ENCODE measurements at places on chromosomes 16 and 17. TPM values are rescaled to one million over a fixed set of nuclear protein-coding genes. Genes with fewer than 3 reads are reported as not detected.

GRCh38 chr16:53061256-53061655, 6.5 kb downstream of the CHD9 start:
- H3K36me3 ChIP-seq, result no peaks in the 10 kb centered on the region
- DNase-seq, result no peak
- H3K27ac ChIP-seq, result peak overlapping the region; percentile 5
- H3K27me3 ChIP-seq, result no peaks in the 10 kb centered on the region
- H3K4me3 ChIP-seq, result peak overlapping the region; percentile 39

DNA sequence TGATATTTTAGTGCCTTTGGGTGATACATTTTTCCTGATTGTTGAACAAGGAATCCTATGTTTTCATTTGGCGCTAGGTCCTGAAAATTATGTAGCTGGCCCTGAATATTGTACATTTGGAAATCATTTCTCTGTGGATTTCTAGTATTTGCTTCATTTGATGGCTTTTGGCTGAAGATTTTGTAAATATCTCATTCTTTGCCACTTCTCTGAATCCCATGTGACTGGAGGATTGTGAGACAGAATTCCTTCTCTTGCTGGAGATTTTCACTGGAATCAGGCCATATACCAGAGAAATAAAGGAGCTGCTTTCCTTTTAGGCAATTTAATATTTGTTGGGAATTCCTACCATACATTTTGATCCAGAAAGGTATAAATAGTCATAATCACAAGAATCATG, 8.6 kb downstream of the KRT28 start:
- H3K27me3 ChIP-seq, result peaks cover 28% of the 10 kb centered on the region
- no peak overlapping the region for H3K27ac ChIP-seq
- H3K4me1 ChIP-seq, result peaks cover 2% of the 10 kb centered on the region

GRCh38 chr17:76199469-76199868, 40.8 kb downstream of the RNF157 start:
- H3K27ac ChIP-seq, result peak overlapping the region; percentile 86
- H3K36me3 ChIP-seq, result peaks cover 66% of the 10 kb centered on the region
- H3K27me3 ChIP-seq, result no peaks in the 10 kb centered on the region

GRCh38 chr17:32757963-32758362, 119.0 kb downstream of the MYO1D start:
- no peaks in the 10 kb centered on the region for H3K36me3 ChIP-seq
- H3K4me1 ChIP-seq, result peaks cover 9% of the 10 kb centered on the region
- H3K27ac ChIP-seq, result no peak overlapping the region
- no peaks in the 10 kb centered on the region for H3K27me3 ChIP-seq
- H3K4me3 ChIP-seq, result no peak overlapping the region
- DNase-seq, result no peak

- no peak overlapping the region for H3K4me3 ChIP-seq
- DNase-seq, result no peak
- no peaks in the 10 kb centered on the region for H3K27me3 ChIP-seq
- H3K36me3 ChIP-seq, result no peaks in the 10 kb centered on the region
- H3K4me1 ChIP-seq, result no peaks in the 10 kb centered on the region
Observed at GRCh38 chr16:77977339-77977738, 45.0 kb upstream of the CLEC3A start.

GRCh38 chr16:50967827-50968612, 183.1 kb downstream of the SALL1 start:
- peaks cover 1% of the 10 kb centered on the region for H3K27me3 ChIP-seq
- no peaks in the 10 kb centered on the region for H3K4me1 ChIP-seq
- no peaks in the 10 kb centered on the region for H3K36me3 ChIP-seq

DNA sequence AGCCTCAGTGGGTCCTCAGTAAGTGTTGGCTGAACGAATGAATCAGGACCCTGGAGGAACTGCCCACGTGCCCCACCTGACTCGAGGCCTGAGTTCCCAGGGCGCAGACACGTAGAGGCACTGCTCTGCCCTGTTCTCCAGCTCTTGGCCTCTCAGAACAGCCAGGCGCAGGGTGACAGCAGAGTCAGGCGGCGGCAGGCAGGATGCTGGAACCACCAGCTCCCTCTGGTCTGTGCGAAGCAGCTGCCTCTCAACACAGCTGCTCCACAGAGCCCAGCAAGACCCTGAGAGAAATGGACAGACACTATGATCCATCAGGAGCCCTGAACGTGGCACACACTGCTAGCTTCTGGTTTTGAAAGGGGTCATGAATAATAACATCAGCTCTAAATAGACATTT, 53.1 kb upstream of the BCO1 start:
- DNase-seq, result no peak
- no peaks in the 10 kb centered on the region for H3K4me1 ChIP-seq
- no peak overlapping the region for H3K27ac ChIP-seq
- H3K4me3 ChIP-seq, result no peak overlapping the region

- H3K4me3 ChIP-seq, result no peak overlapping the region
- H3K4me1 ChIP-seq, result peaks cover 3% of the 10 kb centered on the region
Observed at GRCh38 chr16:81817296-81817695, 38.2 kb downstream of the PLCG2 start.

- no peak overlapping the region for H3K27ac ChIP-seq
- no peaks in the 10 kb centered on the region for H3K27me3 ChIP-seq
- H3K4me3 ChIP-seq, result no peak overlapping the region
- no peak for DNase-seq
Observed at GRCh38 chr17:57521606-57522005, 223.5 kb downstream of the CCDC182 start.

DNA sequence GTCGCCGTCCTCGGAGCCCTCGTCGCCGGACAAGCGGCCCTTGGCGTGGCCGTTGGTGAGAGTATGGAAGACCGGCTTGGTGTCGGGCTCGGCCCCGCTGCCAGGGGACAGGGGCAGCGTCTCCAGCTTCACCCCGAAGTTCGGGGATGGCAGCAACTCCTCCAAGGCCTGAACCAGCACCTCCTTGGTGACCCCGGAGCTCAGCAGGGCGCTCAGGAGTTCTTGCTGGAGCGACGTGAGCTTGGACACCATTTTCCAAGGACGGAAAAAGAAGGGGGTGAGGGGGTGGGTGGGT, 279 bp downstream of the HNF1B start:
- no peaks in the 10 kb centered on the region for H3K36me3 ChIP-seq
- H3K27me3 ChIP-seq, result peaks cover 73% of the 10 kb centered on the region
- peak overlapping the region; percentile 41 for H3K27ac ChIP-seq
- peaks cover 13% of the 10 kb centered on the region for H3K4me1 ChIP-seq

DNA sequence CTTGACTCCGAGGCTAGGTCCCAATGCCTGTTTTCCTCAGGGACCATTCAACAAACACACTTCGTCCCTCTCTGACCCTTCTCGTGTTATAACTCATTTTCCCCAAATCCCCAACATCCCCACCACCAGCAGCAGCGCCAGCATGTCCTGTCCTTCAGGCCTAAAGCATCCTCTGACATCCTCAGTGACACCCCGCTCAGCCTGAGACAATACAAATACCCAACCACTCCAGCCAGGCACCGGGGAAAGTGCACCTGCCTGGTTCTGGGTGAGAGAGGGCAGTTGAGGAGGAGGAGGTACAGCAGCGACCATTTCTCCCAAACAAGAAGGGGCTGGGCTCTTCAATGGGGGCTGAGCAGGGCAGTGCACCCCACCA, 4.7 kb downstream of the MNT start:
- H3K27me3 ChIP-seq, result no peaks in the 10 kb centered on the region
- H3K27ac ChIP-seq, result peak overlapping the region; percentile 90
- peaks cover 42% of the 10 kb centered on the region for H3K4me1 ChIP-seq
- peaks cover 16% of the 10 kb centered on the region for H3K36me3 ChIP-seq
- H3K4me3 ChIP-seq, result peak overlapping the region; percentile 99

Gene RDM1
- 2.6 TPM for total RNA-seq

Gene PIP4K2B
- total RNA-seq, result 42.8 TPM
